ENCODE measurements at places on chromosomes 7 and 10.

DNA sequence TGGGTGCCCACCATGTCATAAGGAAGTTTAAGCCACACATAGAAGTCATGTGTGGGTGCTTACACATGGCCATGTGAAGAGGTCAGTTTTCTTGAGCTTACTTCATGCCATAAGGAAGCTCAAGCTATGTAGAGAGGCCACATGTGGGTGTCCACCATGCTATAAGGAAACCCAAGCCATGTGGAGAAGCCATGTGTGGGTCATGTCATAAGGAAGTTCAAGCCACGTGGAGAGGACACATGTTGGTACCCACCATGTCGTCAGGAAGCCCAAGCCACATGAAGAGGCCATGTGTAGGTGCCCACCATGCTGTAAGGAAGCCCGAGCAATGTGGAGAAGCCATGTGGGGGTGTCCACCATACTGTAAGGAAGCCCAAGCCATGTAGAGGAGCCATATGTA lies 1089.2 kb upstream of the AUTS2 start:
- DNase-seq = no peak

- DNase-seq = peak; percentile 28
Measured at GRCh38 chr10:115093776-115094408, 727 bp downstream of the ATRNL1 start.

DNA sequence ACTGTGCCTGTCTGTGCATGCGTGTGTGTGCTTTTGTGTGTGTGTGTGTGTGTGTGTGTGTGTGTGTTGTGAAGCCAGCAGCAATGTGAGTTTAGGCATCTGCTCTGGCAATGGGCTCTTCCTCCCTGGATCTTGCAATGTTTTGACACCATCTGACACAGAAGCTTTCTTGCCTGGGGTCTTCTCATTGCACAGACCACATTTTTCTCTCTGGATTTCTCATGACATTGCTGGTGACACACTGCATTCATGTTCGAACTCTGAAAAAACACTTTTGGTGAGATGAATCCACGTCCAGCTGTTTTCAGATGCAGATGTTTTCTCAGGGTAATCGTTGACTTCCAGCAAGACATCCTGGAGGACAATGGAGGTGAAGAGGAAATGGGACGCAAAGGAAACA lies 63.0 kb upstream of the FZD8 start:
- no peak for DNase-seq

DNA sequence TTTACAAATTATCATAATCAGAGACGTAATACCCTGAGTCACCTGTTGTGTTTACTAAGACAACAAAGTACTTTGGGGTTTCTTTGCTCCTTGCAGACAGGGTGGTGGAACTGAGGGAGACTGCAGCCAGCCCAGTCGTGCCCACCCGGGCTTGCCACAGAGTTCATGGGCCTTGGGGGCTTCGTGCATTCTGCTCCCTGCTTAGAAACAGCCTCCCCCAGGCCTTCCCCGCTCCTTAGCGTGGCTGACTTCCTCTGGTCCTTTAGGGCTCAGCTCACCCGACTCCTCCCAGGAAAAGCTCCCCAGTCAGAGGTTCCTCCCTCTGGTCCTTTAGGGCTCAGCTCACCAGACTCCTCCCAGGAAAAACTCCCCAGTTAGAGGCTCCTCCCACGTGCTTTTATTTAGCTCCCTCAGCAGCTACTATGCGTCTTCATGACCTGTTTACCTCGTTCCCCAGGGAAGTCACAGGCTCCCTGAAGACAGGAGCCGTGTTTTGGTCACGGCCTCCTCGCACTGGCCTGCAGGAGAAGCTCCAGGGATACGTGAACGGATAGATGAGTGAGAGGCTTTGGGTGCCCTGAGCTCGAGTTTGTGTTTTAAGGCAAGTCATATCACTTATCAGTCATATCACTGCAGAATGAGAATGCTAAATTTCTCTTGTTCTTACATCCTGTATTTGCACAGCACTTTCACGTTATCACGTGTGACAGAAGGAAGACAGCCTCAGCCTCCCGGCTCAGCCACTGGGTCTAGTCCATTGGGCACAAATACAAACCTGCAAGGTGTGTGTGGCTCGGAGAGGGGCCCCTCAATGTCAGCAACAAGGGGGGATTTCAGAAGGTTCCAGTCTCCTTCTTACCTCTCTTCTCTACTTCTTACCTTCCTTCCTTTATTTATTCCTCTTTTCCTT lies 52.7 kb upstream of the VIPR2 start:
- DNase-seq = no peak

GRCh38 chr7:125118444-125118843 lies 188.8 kb upstream of the POT1 start:
- no peak for DNase-seq

GRCh38 chr7:33654676-33655075 lies 250.7 kb upstream of the BMPER start:
- no peak for DNase-seq
